Hematopoietic multipotent progenitor cell treated with erythropoietin and hydrocortisone succinate and interleukin-3 and kit ligand, for 6 days (in vitro differentiated cells): ENCODE measurements at places on chromosomes 1 and 21.

DNA sequence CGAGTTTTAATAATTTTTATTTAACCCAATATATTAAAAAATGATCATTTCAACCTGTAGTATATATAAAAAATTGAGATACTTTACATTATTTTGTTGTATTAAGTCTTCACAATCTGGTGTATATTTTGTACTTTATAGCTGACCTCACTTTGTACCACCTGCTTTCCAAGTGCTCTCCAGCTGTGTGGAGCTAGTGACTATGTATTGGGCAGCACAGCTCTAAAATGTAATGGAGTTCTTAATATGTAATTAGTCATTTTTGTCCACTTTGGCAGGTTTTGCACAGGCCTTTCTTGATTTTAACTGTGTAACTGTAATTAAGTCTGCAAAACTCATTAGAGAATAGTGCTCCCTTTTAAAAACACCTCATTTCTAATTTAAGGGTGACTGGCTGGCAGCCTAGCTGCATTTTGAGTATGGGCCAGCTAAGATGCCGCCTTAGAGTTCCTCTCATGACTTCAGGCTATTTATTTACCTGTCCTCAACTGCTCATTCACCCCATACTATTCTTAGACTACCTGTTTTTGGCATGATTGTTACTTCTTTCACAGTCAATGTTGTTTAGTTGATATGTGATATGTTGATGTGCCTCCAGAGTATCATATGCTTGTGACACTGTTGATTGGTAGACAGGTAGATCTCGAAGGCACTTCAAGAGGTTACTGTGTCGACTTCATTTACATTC is 43.2 kb downstream of the ZYG11B start:
- no peak for DNase-seq

DNA sequence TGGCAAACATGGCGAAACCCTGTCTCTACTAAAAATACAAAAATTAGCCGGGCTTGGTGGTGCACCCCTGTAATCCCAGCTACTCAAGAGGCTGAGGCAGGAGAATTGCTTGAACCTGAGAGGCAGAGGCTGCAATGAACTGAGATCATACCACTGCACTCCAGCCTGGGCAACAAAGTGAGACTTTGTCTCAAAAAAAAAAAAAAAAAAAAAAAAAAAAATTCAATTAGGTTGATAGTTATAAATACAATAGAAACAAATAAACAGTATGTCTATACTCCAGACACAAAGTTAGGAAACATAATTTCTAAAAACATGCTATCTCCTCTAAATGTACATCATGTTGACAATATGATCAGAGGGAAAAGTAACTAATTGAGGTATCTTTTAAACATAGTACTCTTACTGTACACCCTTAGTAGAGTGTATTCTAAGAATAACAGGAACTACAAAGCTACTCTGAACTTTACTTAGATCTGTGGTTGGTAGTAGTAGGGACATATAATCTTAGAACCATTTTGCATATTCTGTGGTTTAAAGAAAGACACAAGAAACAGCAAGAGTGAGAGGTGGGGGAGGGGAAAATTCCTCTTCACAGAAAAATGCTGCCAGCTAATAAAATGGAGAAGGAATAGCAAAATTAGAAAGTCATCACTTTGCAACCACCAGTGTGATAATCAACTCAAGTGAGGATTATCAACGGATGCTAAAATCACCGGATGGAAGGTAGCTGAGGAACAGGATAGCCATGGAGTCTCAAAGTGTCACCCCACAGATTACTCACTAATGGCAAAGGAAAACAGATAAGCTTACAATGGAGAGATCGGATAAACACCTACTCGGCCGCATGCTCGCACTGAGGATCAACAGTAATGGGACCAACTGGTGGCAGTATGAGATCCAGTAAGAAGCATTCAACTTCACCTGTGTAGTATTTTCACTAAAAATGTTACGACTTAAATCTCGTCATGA is 35.0 kb downstream of the MTOR start:
- no peak for DNase-seq

DNA sequence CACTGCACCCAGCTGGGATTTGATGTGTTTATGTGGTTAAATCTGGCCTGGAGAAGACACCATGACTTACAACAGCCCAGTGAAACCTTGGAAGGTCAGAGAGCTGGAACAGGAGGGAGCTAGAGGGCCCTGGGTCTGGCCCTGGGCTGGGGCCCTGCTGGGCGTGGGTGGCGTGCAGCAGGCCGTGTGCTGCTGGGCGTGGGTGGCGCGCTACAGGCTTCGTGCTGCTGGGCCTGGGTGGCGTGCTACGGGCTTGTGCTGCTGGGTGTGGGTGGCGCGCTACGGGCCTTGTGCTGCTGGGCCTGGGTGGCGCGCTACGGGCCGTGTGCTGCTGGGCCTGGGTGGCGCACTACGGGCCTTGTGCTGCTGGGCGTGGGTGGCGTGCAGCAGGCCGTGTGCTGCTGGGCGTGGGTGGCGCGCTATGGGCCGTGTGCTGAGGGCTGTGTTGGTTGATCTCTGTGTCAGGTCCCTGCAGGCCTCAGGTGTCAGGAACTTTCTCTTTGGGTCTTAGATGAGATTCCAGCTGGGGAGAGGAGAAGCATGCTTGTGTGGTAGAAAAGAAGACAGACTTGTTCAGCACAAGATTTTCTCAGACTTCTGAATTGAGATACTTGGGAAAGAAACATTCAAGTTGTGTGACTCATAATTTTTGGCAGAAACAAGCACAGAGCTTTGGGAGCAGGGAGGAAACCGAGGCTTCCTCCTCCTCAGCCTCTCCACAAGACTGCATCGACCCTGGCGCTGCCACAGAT is 66.0 kb downstream of the COL18A1 start:
- DNase-seq: no peak

DNA sequence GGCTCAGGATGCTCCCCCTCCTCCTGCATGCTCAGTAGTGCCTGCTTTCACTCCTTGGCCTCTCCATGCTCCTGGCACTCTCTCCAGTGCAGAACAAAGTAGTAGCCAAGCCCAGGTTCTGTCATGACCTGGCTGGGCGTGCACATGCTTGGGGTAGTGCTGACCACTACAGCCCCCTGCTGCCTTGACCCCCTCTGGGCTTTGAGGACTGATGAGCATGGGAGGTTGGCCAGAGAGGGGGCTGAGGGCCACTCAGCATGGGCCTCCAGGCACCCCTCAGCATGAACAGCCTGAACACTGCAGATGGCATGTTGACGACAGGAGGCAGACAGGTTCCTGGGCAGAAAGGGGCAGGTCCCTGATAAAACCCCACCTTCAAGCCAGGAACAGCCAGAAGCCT is 935.7 kb upstream of the PRMT6 start:
- DNase-seq: no peak

DNA sequence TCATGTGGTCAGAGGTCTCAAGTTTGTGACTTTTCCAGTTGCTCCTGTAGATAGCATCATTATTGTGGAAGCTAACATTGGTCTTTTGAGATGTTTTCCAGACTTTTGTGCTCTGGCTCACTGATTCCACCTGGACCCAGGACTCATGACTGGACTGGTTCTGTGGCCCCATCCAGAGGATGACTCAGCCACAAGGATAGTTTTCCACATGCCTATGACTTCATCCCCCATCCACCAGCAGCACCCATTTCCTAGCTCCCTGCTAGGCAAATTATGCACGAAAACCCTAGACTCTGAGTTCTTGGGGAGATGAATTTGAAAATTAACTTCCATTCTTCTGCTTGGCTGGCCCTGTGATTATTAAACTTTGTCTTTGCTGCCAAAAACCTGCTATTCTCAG is 949.3 kb downstream of the MRPL39 start:
- no peak for DNase-seq

- no peak for DNase-seq
Observed at GRCh38 chr1:188170411-188170810, 1341.7 kb downstream of the PLA2G4A start.

- DNase-seq: no peak
Observed at GRCh38 chr1:183572721-183573120, 17.5 kb downstream of the NCF2 start.

GRCh38 chr1:162328512-162328911 is 48.1 kb downstream of the SPATA46 start:
- no peak for DNase-seq

- DNase-seq: no peak
Observed at GRCh38 chr21:14900611-14901010, 164.2 kb downstream of the NRIP1 start.

DNA sequence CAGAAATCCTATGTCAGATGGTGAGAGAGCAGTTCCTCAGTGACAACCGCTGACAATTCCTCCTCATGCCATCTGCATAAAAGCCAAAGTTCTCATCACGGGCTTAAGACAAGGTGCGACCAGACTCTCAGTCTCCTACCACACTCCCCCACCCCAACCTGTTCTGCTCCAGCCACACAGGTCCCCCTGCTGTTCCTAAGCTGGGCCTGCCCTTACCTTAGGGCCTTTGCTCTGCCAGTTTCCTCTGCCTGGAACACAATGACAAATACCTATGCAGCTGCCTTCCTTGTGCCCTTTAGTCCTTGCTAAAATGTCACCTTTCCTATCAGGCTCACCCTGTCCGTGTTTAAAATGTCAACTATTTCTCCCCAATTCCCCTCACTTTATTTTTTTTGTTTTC is 382.2 kb downstream of the NTNG1 start:
- no peak for DNase-seq

- DNase-seq: peak; percentile 43
Observed at GRCh38 chr1:1122981-1123480, 7.1 kb upstream of the C1orf159 start.

GRCh38 chr1:5758859-5759578 is 233.2 kb downstream of the NPHP4 start:
- no peak for DNase-seq

- no peak for DNase-seq
Observed at GRCh38 chr1:155984341-155984740, 6.0 kb upstream of the ARHGEF2 start.
